H4 (cell line): ENCODE measurements at places on chromosomes 2 and 18. TPM values are rescaled to one million over a fixed set of nuclear protein-coding genes. Genes with fewer than 3 reads are reported as not detected.

GGCX gene
- 36.8 and 44.7 TPM in 2 replicates for total RNA-seq

TEKT4 gene
- not detected in 2 replicates for total RNA-seq

CNDP2 gene
- total RNA-seq, result 42.9 and 57.3 TPM in 2 replicates

DOK6 gene
- total RNA-seq, result 3.4 and 8.6 TPM in 2 replicates

GRP gene
- not detected in 2 replicates for total RNA-seq

DNA sequence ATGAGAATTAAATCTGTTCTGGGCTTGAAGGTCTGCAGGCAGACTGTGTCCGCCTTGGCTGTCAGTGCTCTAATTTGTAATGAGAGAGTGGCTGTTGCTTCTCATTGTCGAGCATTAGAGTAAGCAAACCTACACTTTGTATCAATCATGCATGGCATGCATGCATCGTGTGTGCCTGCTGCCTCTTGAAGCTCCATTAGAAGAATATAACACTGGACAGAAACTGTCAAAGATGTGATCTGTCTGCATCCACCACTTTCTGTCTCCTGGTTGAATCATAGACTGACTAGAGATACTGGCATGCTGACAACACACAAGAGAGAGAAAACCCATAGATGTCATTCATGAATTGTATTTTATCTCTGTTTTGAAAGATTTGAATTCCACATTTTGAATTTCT lies 275.0 kb upstream of the NXPH2 start:
- DNase-seq, result no peak

DNA sequence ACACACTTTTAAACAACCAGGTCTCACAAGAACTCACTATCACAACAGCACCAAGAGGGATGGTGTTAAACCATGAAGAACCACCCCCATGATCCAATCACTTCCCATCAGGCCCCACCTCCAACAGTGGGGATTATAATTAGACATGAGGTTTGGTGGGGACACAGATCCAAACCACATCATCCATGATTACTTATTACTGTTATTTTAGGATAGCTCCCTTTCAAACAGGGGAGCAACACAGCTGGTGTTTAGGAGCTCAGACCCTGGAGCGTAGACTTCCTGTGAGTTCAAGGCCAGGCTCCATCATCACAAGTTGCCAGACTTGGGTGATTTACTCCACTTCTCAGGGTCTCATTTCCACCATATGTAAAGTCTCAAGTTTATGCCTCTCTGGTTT lies 382.7 kb downstream of the HRH4 start:
- no peak for DNase-seq

DNA sequence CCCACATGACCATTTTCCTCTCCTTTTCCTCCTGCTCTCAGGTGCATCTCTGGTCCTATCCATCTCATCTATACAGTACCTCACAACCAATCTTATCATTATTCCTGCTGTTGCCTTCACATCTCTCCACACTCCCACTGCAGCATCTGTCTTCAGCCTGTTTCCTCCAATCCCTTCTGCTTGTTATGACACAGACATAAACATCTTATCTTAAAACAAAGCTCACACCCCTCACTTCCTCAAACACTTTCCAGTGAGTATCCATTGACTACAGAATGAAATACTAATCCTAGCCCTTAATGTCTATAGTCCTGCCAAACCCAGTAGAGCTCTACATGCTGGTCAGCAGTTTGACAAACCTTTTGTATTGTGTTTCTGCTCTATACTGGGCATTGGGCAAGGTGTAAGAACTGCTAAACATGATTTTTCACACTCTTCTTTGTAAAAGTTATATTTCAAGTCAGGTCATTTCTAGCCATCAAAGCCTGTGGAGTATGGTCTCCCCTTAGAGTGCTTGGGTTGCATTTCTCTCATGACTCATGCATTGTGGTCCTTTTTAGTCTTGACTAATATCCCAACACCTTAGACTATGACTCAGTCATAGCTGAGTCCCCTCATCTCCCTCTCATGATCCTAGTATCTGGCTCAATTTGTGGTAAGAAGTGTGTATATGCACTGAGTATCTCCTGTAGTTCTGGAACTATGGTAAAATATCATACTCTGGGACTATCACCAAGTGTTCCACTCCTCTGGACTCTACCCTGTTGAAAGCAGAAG lies 187.0 kb downstream of the CYRIA start:
- no peak for DNase-seq

DNA sequence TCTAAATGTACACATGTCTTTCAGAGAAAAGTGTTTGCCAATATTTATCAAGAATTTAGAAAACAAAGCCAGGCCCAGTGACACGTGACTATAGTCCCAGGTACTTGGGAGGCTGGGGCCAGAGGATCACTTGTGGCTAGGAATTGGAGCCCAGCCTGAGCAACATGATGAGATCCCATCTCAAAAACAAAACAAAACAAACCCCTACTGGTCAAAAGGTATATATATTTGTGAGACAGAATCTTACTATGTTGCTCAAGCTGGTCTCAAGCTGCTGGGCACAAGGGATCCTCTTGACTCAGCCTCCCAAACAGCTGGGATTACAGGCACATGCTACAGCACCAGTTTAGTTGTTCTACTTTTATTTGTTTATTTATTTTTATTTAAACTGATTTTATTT lies 79.2 kb downstream of the ZDBF2 start:
- no peak for DNase-seq

DNA sequence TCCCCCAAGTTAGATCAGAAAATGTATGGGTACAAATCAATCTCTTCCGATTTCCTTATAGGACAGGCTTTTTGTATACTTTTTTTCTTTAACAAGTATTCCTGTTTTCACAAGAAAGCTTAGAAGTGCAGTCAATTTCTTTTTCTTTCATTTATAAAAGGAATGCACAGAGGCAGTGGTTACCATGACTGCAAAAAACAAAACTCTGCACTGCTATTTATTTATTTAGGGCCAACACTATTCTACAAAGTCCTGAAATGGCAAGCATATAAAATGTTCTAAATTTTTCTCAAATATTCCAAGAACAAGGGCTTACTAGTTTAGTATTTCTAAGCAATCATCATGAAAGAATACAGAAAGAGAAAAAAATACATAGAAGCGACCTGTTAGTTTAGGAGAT lies 22.2 kb downstream of the ATAD2B start:
- no peak for DNase-seq

- DNase-seq, result no peak
Observed at GRCh38 chr2:234269769-234270204, 219.3 kb downstream of the SPP2 start.

DNA sequence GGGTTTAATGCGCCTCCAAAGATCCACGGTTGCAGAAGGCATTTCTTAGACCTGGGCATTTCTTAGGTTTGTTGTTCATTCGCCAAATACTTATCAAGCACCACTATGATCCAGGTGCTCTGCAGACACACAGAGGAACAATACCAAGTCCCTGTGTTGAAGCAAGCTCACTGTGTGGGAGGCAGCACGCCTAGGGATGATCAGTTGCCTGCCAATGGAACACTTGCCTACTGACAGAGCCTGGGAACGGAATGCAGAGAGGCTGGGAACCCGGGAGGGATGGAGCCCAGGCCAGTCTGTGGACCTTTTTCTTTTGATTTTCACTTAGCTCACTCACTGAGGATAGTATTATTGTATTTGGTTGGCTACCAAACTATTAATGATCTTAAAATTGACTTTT lies 1.9 kb upstream of the GRP start:
- no peak for DNase-seq

GRCh38 chr2:105455488-105456003 lies 56.7 kb upstream of the FHL2 start:
- peak; percentile 94 for DNase-seq

GRCh38 chr18:74563999-74564398 lies 29.7 kb downstream of the CNDP1 start:
- DNase-seq, result no peak

DNA sequence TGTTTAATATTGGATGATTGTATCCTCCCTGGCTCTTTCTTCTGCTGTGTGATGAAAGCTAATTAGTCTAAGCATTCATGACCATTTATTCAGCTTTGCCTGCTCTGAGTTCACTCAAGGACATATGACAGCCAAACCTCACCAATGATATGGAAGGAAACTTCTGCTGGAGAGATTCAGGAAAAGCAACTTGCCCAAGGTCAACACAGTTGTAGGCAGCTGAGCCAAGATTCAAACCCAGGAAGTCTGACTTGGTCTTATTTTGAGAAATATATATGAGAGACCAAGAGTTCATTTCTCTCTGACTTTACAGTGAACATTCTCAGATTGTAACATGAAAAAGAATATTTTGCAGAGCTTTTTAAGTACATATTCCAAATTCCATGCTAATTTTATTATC lies 1588.5 kb upstream of the PIK3C3 start:
- no peak for DNase-seq

DNA sequence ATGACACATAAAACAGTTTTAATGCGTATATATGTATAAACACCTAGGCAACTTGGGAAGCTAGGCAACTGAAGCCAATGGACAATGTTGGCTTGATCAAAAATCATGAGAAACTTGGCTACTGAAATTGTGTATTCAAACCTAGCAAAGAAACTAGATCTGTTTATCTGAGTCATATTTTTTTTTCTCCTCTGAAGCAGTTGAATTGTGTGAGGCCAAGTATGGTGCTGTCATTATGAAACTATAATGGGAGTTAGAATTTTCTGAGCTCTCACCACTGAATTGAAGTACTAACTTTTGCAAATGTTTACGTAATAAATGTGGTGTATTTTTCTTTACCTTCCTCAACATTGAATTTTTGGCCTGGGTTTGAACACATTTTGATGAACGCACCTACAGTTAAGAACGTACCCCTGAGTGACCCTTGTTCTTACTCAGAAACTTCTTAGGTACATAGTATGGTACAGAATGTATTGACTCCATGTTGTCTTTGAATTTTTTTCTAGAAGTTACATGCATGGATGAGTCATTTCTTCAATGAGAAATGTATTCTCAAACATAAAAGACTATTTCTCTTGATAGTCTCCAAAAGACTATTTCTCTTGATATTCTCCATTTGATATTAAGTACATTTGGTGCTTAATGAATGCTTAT lies 23.8 kb downstream of the CD28 start:
- no peak for DNase-seq

DNA sequence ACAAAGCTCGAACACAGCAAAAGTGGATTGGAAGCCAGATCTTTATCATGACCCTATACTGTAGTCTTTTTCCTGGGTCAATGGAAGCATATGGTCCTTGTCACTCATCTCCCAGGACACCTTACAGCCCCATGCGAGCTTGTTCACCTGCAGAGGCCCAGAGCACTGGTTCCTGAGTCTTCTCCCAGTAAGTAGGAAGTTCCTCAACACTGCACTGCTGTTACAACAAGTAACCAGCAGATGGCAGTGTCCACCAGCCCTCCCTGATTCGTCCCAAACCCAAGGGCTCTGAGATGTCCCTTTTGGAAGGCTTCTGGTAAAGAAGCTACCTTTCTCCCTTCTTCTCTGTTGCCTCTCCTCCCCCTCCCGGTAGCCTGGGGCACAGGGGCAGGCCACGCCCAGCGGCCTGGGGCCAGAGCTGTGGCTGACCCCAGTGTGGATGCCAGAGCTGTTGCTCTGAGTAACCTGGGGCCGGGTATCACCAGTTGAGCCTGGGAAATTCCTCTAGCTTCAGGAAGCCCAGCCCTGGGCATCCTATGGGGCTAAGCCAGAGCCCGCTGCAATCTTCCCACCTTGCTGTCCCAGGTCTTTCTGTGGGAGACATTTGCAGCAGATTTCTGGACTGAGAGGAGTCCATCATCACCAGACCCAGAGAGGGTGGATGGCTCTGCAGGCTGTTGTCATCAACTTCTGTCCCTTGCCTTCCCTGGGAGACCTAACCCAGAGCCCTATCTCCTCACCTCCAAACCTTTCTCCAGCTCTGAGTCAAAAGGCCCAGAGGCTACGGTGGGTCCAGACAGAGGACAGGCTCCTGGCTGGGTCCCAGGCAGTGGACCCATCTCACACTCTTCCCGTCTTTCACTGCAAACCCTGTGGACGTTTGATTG lies 5.3 kb upstream of the GDF7 start:
- DNase-seq, result peak; percentile 53

DNA sequence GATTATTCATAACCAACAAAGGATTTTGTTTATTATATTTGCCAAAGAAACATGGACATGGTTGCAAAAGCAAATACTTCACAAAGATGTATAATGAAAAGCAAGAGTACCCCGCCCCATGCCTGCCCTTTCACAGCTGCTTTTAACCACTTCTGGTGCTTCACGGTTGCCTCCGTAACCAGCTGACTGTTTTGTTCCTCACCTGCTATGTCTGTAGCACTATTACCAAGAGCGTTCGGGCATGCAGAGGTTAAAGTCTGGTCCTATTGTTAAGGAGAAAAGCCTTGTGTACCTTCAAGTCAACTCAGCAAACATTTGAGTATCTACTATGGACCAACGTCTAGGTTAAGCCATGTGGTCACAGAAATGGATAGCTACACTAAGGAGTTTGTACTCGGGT lies 115.2 kb upstream of the FOSL2 start:
- no peak for DNase-seq

DNA sequence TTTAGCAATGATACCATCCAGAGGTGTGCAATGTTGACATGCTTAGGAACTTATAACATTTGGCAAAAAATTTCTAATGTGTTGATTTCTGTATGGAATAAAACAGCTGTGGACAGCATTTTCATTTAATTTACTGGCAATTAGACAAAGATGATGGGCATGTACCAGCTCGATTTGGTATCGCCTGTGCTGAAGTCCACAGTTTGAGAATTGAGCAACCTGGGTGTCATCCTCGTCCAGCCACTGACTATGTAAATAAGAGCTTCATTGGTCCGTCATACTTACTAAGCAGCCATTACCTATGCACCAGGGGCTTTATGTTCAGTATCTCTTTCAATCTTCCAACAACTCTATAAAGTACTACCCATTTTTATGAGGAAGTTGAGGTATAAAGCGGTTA lies 24.6 kb upstream of the ACAA2 start:
- DNase-seq, result no peak

DNA sequence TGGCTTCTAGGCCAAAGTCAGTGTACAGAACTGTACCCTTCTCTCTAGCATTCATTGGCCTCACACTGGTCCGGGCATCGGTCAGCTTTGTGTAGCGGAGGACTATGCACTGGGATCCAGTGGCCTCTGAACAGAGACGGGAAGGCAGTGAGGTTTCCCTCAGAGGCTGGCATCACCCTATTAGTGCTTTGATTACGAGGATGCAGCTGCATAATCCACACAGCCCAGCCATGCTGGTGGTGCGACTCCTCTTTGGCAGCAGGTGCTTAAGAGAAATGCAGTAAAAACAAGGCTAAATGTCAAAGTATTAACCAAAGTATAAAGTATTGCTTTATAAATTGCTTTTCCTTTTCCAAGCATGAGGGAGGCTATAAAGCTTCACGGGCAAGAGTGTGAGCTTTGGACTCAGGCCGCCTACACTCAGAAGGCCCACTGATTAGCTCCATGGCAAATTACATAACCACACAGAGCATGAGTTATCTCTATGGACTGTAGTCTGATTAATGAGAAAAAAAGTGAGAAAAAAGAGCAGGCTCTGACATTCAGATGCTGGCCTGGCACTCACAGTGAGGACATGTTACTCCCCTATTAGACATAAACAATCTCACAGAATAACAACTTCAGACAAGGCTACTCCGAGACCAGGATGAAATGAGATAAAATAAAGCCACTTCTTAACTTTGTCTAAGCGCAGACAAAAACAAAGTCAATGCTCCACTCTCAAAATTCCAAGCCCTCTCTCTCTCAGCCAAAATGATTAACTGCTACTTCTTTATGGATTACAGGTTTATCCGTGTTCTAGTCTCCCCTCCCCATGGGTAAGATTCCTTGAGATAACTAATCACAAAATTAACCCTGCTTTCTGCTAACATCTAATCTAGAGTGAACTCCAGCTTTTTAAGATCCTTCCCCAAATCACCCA lies 6.4 kb upstream of the CRYGC start:
- no peak for DNase-seq
